ENCODE measurements at places on chromosomes 12 and 14.

- DNase-seq = no peak
These were observed 1051.4 kb upstream of the ATXN7L3B start for GRCh38 chr12:73486256-73486655.

DNA sequence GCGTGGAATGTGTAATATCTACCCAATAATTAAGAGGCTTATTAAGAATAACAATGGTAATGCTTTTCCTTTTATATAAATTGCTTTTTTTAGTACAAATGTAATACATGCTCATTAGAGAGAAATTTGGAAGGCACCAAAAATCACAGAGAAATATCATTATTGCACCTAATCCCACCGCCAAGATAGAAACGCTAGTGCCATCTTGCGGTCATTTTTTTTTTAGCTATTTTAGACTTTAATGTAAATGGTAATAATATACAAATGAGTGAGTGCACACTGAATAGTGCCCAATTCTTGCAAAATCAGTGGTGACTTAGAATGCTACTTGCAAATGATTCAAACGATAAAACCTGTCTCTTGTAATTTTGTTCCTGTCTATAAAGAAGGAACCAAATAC, 576.8 kb upstream of the TMEM132C start:
- DNase-seq = no peak

- DNase-seq = no peak
These were observed 110.7 kb downstream of the BTG1 start for GRCh38 chr12:92034858-92035401.

GRCh38 chr14:43872752-43873655, 634.1 kb downstream of the FSCB start:
- DNase-seq = no peak

DNA sequence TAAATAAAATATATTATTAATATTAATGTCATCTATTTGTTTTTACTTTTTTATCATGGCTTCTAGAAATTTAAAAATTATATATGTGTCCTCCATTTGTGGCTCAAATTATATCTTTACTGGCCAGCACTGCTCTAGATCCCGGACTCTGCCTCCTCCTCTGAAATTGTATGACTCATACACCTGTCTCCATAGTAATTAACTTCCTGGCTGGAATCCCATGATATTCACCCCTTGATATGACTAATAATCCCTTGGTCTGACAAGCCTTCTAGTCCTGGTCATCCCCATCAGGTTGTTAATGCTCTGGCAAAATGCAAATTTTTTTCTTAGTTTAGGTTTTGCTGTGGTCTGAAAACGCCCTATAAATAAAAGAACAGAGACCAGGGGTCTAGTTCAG, 116.2 kb downstream of the BMP4 start:
- no peak for DNase-seq

Measured in AG04449 (cell line).